ENCODE measurements at places on chromosomes 13 and 19.

- no peak for DNase-seq
These were observed 4.4 kb downstream of the DOCK6 start for GRCh38 chr19:11257846-11258380.

- DNase-seq = peak; percentile 90
These were observed 1.3 kb downstream of the HMG20B start for GRCh38 chr19:3573858-3574637.

DNA sequence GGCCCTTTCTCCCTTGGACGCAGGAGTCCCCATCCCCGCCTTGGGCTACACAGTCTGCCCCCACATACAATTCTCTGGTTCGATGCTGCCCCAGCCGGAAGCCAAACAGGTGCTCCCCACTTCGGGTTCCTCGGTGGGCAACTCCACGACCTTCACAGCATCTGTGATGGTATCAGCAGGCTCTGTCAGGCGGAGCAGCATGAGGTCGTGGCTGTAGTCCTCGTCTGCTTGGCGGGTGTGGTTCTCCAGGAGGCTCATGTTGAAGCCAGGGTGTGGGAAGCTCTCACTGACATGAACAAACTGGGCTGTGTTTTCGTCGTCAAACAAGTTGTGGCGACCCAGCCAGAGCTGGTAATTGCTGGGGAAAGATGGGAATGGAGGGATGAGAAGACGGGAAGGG lies 3.5 kb downstream of the KLK1 start:
- DNase-seq = no peak

- DNase-seq = no peak
These were observed 954 bp upstream of the RASIP1 start for GRCh38 chr19:48741129-48741999.

- no peak for DNase-seq
These were observed 142.3 kb downstream of the RGCC start for GRCh38 chr13:41599619-41600018.

- no peak for DNase-seq
These were observed 141 bp downstream of the TRPC4 start for GRCh38 chr13:37869506-37869755.

DNA sequence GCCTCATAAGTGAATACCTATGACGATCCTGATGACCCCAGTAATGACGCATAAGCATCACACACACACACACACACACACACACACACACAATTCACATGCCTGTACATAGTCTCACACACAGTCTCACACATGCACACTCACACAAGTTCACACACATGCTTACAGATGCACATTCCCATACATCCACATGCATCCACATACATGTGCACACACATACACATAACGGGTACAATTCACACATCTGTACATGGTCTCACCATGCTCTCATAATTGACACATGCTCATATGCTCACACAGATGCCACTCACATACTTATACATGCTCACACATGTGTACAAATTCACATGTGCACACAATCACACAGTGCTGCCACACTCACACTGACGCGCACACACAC lies 105.7 kb upstream of the VSTM2B start:
- DNase-seq = no peak

DNA sequence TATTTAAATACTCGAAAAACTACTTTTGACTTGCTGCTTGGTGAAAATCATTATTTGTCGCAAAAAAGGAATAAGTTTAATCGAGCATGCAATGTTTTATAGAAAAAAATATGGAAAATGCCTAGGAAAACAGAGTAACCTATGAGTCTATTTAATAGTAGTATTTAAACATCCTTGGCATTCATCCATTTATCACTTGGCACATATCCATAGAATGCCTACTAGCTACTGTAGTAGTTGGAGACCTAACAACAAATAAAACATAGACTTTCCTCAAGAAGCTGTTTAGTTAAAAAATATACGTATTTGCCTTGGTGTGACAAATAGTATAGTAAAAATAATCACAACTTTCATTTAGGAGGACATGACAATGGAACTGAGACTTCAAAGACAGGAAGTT lies 302.1 kb downstream of the DIAPH3 start:
- DNase-seq = no peak

- no peak for DNase-seq
These were observed 121.6 kb upstream of the FRY start for GRCh38 chr13:31909864-31910551.

DNA sequence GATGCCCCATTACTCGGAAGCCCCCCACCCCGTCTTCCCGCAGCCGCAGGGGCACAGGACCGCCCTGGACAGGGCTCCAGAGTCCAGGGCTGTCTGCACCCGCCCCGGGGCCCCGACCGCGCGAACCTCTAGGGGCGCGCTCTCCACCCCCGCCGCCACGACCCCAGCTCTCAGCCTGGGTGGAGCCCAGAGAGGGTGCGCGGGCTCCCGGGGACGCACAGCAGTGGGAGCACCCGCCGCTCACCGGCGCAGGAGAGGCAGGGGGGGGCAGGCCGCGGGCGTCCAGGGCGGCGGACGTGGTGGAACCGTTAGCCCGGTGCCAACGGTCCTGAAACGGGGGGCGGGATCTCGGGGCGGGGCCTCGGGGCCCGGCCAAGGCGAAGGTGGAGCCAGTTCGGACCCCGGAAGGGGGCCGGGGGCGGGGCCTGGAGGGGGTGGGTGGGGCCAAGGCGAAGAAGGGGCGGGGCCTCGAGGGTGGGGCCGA lies at the start of gene ATP8B3:
Gene ATP8B3 (minus strand): TSS at position 335 of the 484 bp plus-strand sequence. CDS start 540 bp downstream, outside the sequence.
- no peak for DNase-seq

GRCh38 chr13:73898276-73898675 lies 235.9 kb downstream of the KLF12 start:
- DNase-seq = no peak

GRCh38 chr13:98240135-98240534 lies 63.1 kb upstream of the RNF113B start:
- DNase-seq = no peak

- DNase-seq = no peak
These were observed 440.4 kb downstream of the COG6 start for GRCh38 chr13:40095695-40096356.

DNA sequence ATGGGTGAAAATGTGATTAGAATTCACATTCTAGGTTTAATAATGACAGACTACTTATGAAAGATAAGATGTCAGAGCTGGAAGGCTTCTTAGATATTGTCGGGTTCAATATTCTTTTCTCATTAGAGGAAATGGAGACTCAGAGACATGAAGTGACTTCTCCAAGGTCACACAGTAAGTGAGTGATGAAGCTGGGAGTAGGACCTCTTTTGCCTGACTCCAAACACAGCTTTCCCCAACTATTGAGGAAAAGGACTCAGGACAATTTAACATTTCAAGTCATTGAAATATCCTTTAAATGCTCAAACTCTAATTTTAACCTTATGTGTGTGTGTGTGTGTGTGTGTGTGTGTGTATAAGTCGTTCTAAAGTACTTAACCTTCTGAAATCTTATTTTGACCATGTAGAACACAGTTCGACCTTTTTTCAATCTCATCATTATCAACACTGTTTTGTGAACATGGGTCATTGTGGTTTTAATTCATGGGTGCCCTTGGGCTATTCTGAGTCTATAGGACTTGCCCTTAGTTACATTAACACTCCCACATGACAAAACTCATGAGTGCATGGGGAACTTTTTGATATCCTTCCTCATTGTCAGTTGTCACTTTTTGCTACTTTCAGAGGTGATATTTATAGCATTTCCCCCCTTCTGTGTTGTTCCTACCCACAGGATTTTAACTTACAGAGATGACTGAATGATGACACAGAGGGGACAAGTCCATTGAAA lies 53.0 kb downstream of the LRCH1 start:
- no peak for DNase-seq

DNA sequence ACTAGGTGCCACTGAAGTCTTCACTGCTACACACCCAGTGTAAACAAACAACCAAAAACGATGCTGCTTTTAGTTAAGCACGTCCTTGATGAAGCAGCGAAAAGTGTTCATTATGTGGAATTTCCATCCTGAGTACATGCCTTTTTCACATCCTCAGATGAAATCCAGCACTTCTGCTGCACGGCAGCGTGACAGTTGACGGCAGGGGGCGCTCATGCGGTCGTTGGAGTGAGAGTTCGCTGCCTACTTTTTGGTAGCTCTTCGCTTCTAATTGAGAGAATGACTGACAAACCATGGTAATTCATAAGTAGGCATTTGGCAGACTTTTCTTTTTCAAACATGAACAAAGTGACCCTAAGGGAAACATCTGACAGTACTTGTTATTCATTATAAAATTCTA lies 1124.9 kb downstream of the EFNB2 start:
- DNase-seq = no peak

GRCh38 chr13:46126056-46126455 lies 21.2 kb upstream of the CPB2 start:
- no peak for DNase-seq

DNA sequence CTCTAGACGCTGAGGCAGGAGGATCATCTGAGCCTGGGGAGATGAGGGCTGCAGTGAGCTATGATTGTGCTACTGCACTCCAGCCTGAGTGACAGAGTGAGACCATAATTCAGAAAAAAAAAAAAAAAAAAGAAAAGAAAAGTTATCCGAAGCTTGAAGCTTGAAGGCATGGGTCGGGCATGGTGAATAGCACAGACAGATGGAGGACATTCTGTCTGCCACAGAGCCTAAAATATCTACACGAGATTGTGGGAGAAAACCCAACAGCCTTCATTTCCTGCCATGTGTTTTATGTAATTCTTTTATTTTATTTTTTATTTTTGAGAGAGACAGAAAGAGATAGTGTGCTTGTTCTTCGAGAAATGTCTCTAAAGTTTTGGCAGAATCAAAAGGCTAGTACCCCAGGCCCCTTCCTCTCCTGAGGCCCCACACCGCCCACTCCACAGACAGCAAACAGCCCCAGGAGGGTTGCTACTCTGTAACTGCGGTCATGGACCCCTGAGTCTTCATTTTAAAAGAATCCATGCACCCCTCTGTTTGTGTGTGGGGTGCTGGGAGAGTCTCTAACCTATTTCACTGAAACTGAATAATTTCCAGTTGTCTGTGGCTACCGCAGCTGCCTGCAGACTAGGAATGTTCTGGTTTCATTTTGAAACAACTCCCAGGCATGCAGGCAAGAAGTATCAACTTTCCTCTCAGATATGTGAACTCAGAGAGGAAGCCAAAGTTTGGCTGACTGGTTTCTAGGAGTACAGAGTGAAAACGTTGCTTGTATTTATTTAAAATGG lies 38.4 kb upstream of the RCBTB2 start:
- DNase-seq = no peak

DNA sequence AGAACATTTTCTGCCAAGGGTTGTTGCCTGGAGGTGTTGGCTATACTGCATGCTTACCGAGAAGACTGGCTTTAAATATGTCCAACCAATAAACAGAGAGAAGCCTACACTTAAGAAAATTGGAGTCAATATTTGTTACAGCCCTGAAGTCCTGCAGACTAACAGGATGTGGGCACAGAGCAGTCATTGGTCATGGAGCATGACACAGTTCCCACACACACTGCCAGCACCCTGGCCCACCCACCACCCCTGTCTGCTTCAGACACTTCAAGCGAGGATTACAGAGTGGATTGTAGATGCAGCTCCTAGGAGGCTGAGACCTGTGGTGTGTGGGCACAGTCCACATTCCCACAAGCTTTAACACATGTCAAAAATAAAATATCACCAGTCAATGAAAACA lies 21.0 kb upstream of the SERP2 start:
- DNase-seq = no peak

DNA sequence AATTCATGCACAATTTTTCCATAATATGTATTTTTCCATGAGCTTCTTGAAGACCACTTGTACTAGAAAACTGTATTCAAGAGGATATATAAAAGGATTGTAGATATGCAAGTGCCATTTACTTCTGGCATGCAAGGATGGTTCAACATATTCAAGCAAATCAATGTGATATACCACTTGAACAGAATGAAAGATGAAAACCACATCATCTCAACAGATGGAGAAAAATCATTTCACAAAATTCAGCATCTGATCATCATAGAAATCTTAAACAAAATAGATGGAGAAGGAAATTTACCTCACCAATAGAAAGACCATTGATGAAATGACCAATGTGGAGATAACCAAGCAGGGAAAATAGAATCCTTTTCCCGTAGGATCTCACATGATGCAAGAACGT lies 5.1 kb upstream of the ZNF816 start:
- no peak for DNase-seq

GRCh38 chr13:80858131-80858530 lies 517.2 kb upstream of the SPRY2 start:
- DNase-seq = no peak
